ENCODE measurements at places on chromosomes 3 and 15.

DNA sequence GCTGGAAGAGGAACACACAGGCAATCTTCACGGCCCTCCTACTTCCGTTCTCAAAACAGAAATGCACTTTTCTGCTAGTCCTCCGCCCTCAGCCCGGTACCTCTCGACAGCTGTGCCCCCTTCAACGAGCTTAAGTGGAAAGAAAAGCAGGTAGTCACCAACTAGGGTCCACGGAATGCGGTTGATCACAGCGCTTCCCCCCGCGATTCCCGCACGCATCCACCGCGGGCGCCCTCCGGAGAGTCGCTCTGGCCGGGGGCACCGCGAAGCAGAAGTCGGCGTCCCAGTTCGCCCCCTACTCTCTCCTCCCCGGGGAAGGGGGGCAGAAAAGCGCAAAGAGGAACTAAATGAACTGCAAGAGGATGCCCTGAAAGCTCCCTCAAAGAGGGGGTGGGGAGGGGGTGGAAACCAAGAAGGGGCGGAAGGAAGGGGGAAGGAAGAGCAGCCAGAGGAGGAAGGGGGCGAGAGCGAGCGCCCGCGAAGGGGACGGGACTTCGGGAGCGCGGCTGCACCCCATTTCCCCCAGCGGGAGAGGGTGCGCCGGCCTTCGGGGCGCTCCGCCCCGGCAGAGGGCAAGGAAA lies 738 bp downstream of the ACAP2 start:
- no peak for DNase-seq

- DNase-seq: no peak
Observed at GRCh38 chr15:101276501-101277037, 716 bp downstream of the SELENOS start.

DNA sequence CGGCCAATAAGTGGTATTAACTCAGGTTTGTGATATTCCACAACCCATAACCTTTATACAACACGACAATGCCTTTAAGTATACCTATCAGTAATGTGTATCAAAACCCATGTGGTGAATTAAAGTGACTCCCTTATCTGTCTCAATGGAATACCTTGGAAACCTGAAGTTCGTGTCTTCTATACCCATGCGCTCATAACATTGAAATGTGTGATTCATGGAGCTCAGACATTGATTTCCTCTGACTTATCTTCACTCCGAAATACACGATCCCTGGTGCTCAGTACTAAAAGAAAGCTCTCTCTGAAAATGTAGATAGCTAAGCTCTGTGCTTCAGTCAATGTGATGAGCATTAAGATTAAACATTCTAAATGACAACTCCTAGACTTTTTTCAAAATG lies 140.3 kb downstream of the TBC1D5 start:
- DNase-seq: no peak

GRCh38 chr15:38588672-38589071 lies 24.1 kb upstream of the RASGRP1 start:
- no peak for DNase-seq

- DNase-seq: no peak
Observed at GRCh38 chr3:129327510-129327909, 48.8 kb downstream of the HMCES start.

DNA sequence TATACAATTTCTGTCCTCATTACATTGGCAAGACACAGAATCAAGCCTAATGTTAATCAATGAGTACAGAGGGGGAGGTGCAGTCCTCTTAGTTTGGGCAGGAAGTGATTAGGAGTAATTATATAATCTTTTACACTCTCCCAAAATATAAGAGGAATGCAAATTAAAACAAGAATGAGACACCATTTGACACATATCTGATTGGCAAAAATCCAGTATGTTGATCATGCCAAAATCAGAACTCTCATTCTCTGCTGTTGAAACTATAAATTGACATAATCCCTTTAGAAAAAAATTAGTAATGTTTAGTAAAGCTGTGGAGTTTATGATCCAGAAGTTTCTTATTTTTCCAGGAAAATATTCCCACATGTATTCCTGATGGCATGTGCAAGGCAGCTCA lies 373.4 kb downstream of the EPHA6 start:
- DNase-seq: no peak

- no peak for DNase-seq
Observed at GRCh38 chr15:40598126-40598525, 4.1 kb downstream of the KNL1 start.

DNA sequence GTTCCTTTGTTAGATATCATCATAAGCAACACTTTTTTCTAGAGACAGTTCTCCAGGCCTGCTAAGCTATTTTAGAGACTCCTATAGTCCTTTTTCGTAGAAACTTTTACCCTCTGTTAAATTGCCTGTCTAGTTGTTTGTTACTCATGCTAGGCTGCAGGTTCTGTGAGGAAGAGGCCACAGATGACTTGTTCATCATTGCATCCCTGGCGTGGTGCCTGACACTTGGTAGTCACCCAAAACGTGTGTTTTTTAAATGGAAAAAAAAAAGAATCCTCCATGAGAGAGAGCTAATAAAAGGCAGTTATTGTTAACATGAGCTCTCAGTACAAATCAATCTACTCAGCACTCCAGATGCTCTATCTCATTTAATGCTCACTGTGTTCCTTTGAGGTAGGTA lies 35.1 kb downstream of the CCDC54 start:
- no peak for DNase-seq

- DNase-seq: no peak
Observed at GRCh38 chr3:184687363-184688015, 24.4 kb downstream of the MAGEF1 start.

GRCh38 chr15:76192715-76193114 lies 118.6 kb downstream of the ETFA start:
- no peak for DNase-seq

- DNase-seq: no peak
Observed at GRCh38 chr3:66227915-66228314, 7.1 kb downstream of the SLC25A26 start.

- no peak for DNase-seq
Observed at GRCh38 chr3:127739347-127740135, 66.8 kb downstream of the ABTB1 start.

DNA sequence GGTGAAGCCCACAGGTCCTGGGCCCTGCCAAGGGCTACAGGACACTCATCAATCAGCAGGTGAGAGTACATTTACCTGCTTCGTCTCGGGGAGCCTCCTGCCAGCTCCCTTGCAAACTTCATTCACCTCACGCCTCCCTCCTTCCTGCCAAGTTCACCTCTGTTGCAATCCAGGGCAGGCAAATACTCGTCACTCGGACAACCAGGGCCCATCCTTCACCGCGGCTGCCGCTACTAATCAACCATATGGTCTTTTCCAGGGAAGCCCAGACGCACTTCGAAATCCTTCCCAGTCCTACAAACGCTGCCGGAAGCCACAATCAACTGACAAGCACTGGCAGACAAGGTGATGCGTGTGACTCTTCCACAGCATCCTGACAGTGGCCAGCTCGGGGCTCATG lies 200.7 kb upstream of the NSMCE3 start:
- no peak for DNase-seq

DNA sequence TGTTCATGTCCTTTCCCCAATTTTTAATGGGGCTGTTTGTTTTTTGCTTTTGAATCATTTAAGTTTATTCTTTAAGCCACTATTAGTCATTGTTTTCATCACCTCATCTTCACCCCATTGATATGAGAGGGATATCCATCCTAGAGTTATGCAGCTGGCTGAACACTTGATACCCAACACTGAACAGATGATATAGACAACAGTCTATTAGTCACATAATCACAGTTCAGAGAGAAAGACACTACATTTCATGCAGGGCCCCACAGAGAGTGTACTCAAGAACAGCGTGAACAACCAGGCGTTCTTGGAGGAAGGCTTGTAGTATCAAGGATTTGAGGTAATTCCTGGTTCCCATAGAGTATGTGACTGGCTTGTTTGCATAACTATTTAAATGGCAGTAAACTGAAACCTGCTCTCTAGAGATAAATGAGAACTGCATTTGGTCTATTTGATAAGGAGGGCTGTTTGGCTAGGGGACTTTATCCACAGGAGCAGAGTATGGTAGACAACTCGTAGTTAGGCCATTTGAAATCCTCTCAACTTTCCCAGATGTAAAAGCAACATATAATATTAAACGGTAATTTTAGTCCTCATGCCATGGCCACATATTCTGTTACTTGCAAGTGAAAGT lies 618.7 kb downstream of the SI start:
- DNase-seq: no peak

GRCh38 chr15:100959066-100960050 lies 40.2 kb downstream of the LRRK1 start:
- DNase-seq: no peak

GRCh38 chr15:99212406-99212805 lies 37.0 kb downstream of the TTC23 start:
- no peak for DNase-seq

DNA sequence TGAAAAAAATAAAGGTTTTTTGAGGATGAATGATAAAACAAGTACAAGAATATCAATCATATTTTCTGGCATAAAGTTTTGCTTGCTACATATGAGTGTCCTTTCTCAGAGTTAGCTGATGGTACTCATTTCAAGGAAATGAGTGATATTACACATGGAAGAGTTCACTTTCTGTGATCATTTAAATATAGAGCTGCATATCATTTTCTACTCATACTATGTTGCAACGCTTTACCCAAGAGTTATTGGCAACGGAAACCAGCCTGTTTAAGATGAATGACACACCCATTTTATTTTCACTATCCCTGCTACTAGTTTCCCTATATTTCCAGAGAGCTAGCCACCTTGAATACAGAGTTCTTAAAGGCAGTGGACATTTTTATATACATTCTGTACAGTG lies 35.4 kb upstream of the RBMS3 start:
- no peak for DNase-seq

GRCh38 chr15:100170291-100171210 lies 171.2 kb downstream of the ADAMTS17 start:
- no peak for DNase-seq

- no peak for DNase-seq
Observed at GRCh38 chr3:155934230-155934629, 63.8 kb downstream of the GMPS start.

- no peak for DNase-seq
Observed at GRCh38 chr15:73683257-73683776, 866 bp upstream of the CD276 start.

GRCh38 chr3:152458376-152459117 lies 189.8 kb downstream of the MBNL1 start:
- DNase-seq: peak; percentile 44

GRCh38 chr3:57889807-57890206 lies 118.4 kb upstream of the FLNB start:
- DNase-seq: no peak

DNA sequence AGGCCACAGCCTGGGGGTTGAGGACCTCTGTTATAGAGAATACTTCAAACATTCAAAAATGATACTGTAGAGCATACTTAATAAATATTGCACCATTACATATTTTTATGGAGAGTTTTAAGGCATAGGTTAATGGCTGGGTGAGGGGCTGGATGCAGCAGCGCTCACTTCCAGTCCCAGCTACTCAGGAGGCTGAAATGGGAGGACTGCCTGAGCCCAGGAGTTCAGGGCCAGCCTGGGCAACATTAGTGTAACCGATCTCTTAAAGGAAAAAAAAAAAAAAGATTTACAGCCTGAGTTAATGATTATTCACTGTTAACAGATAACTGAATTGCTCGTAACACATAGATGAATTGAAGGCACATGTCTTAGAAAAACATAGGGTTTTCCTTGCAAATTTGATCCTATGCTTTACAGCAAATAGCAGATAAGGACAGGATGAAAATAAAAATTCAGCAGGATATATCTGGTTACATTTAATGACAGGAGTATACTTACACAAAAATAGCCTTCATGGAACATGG lies 282.9 kb downstream of the TBC1D5 start:
- DNase-seq: no peak

GRCh38 chr3:67601919-67602608 lies 52.3 kb downstream of the SUCLG2 start:
- DNase-seq: no peak

DNA sequence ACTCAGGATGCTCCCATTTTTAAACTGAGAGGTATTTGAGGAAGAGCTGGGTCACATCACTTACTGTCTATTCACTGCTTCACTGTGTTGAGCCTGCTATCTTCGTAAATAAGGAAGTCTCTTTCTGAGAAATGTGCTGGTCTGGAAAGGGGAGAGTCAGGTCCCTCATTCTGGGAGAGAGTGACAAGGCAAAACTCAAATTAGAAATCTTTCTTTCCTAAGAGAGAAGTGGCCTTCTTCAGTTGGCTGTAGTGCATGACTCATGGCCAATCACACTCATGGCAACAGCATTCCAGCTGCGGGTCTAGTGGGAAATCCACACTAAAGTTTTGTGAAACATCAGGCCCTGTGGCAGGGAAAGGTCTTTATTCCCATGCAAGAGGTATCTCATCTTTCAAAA lies 11.5 kb upstream of the TIMP4 start:
- DNase-seq: no peak

DNA sequence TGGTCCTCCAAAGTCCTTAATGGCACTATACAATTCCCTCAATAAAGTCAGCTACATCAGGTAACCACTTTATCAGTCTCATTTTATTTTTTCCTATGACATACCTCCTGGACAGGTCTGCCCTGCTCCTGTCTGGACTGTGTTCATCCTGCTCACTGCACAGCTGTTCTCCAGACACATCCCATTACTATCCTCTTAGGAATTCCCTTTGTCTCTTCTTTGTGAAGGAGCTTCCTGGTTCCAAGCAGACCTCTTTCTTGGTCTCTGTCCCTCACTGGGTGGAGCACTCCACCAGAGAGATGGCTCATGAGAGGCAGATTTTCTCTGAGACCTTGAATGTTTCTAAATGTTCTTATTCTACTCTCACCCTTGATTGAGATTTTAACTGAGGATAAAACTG lies 60.1 kb downstream of the KY start:
- DNase-seq: no peak

DNA sequence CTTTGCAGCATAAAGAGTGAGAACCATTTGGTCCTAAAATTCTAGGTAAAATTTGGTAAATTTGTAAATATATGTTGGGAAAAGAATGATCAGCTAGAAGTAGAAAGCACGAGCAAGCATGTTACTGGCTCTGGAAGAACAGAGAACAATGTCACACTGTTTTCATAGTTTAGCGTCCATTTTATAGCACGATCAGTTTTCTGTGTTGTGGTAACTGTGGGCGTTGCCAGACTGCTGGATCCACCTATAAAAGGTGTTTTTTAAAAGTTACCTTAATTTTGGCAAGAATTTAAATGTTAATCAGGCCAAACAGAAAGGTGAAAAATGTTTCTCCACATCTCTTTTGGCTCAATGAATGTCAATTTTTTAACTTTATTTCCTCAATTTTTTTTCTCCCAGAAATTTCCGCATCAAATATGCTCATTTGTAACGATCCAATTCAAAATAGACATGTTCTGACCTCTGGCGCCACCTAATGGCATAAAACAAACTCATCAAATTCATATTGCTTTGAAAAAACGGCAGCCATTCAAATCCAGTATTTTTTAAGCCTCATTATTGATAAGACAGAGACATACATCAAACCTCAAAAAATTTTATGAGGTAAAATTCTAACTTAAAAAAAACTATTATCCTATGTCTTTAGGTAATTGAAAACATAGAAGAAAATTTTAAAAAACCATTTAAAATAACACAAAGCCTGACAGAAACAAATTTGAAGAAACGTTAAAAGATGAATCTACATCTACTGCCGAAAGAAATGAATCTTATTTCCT lies 5.5 kb upstream of the GP5 start:
- no peak for DNase-seq
